NCI-H2107 (cell line): ENCODE measurements at places on chromosomes 6 and 20.

DNA sequence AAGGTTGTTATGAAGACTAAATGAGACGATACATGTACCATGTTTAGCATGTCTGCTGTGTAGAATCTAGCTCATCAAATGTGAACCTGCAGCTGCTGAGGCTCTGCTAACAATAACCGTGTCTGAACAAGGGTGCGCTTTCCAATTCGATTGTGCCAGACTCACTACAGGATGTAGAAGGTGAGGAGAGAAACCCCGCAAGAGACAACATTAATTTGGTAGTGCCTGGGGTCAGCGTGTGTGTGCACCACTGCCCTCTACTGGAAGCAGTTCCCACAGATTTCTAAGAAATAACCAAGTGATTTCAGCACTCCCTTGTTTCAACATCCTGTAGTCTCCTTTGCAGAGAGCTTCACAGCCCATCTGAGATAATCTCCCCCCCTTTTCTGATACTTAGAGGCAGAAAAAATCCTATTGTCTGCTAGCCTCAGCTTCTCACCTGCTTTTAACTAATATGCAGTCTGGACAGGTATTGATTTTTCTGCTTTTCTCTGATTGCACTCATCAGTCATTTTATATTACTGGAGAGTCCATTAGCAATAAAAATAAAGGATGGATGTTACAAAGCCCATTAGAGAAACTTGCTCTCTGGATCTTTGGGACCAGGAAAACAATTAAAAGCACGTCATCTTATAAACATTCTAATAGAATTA is 96.7 kb upstream of the BACH2 start:
- DNase-seq = peak; percentile 51

GRCh38 chr6:152428126-152428525 is 209.0 kb downstream of the SYNE1 start:
- DNase-seq = no peak

GRCh38 chr20:46787991-46788762 is 78.7 kb downstream of the SLC2A10 start:
- DNase-seq = no peak

DNA sequence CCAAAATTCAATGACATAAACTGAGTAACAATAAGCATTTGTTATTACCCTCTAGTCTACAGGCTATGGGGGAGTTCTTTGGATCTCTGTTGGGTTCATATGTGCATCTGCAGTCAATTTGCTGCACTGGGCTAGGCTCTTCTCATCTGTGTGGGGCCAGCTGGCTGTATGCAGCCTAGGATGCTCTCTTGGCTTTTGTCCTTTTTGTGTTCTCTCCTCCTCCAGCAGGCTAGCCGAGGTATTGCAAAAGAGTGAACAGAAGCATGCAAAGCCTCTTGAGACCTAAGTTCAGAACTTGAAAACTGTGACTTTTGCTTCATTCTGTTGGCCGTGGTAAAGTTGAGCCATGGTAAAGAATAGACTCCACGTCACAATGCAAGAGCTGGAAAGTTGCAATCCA is 62.8 kb upstream of the FOXO3 start:
- DNase-seq = peak; percentile 9

- no peak for DNase-seq
Measured at GRCh38 chr6:155315516-155315871, 1.2 kb upstream of the TFB1M start.

- no peak for DNase-seq
Measured at GRCh38 chr20:56685879-56686278, 56.8 kb downstream of the TFAP2C start.

GRCh38 chr6:39654121-39654520 is 71.1 kb downstream of the KIF6 start:
- DNase-seq = no peak

DNA sequence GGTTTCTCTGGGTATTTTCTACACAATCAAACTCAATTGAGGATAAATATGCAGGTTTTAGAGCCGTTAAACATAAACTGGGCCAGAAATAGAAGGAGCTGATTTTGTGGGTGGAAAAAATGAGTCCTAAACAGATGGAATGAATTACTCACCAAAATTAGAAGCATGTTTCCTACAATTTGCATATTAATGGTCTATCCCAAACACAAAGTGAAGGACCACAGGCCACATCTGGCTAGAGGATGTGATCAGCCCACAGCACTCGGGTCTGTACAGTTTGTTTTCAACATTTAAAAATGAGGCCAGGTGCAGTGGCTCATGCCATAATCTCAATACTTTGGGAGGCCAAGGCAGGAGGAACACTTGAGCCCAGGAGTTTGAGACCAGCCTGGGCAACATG is 296.3 kb downstream of the PREX1 start:
- no peak for DNase-seq

- no peak for DNase-seq
Measured at GRCh38 chr20:41476013-41476441, 109.4 kb upstream of the EMILIN3 start.

DNA sequence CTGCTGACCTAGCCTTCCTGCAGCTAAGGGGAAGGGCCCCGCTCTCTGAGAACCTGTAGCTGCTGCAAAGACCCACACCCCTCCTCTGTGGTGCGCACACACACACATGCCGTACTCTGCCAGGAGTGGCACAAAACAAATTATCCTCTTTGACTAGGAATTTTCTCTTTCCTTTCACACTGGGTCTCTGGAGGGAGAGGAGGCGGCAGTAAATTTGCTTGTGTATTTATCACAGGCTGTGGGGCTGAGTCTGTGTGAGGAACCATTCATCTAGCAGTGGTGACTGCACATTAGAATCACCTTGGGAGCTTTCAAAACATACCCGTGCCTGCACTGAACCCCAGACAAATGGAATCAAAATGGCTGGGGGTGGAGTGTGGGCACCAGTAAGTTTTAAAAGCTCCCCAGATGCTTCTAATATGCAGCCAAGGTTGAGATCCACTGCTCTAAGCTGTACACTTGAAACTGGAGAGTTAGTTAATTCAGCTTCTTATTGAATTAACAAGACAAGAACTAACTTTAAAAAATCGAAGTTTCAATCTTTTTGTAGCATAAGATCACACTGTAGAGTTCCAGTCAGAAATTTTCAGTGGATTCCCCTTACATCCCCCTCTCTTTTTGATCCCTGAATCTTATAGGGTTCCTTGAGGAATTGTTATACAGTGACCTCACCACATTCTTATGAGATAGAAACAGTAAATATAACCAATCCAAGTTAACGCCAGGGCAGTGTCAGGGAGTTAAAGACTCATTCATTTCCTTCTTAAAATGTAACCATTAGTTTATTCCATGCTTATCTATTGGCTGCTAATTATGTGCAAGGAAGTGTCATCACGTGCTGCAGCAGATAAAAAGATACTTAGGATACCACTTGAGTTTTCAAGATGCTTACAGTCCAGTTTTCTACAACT is 29.8 kb upstream of the GMDS start:
- DNase-seq = no peak

DNA sequence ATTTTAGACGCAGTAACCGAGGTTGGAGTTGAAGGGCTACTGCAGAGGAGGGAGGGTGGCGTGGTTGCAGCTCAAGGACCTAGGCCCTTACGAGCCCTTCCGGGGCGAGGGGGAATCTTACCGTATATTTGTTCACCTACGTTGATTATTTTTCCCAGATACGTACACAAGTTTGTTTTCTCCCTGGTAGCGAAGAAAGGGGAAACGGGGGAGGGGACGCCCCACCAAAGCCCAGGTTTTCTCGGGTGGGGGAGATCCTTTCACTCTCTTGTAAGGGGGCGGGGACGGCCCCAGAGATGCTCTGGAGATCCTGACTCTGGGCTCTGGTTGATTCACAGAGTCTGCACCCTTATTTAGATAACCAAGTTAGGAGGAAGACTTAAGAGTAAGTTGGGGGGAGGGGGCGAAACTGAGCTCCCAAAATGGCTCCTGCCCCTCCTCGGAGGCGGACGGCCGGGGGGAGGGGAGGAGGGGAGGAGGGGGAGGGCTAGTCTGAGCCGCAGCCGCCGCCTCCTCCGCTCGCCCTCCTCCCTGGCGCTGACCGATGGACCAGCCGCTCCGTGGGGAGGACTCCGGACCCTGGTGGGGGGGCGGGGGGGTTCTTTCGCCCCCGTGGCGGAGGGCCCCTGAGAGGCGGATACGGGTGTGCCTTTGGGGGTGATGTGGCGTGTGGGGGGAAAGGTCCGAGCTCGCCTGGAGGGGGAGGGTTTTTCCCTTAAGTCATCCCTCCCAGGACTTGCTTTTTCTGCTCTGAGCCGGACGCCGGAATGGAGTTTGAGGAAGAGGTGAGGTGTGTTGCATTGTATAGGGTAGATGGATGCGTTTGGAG is 2.2 kb downstream of the BRD2 start:
- DNase-seq = peak; percentile 60

DNA sequence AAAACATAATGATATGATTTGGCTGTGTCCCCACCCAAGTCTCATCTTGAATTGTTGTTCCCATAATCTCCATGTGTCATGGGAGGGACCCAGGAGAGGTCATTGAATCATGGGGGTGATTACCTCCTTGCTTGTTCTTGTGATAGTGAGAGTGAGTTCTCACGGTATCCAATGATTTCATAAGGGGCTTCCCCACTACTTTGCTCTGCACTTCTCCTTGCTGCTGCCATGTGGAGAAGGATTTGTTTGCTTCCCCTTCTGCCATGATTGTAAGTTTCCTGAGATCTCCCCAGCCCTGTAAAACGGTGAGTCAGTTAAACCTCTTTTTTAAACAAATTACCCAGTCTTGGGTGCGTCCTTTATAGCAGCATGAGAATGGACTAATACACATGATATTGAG is 156.8 kb upstream of the PLCB4 start:
- DNase-seq = no peak

DNA sequence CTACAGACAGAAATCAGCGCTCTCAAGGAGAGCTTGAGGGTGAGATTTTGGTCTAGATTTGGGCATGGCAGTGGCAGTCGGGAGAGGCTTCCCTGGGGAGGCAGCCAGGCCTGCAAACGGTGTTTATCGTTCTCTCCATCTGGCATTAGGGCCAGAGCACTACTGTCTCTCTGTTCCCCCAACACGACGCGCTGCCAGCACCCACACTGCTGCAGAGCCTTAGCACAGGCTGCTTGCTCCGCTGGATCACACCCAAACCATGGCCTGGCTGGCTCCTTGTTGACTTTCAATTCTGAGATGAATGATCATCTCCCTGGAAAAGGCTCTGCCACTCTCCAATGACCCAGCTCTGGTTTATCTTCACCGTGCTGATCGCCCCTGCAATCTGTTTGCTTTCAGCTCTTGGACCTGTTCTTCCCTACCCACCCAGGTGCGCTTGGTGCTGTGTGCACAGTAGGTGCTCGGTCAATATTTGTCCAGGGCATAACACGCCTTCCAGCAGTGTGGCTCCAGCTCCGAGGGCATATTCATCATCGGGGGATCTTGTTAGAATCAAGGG is 106.1 kb downstream of the TFAP2C start:
- DNase-seq = no peak

GRCh38 chr20:50186151-50186885 is 4.3 kb upstream of the CEBPB start:
- DNase-seq = peak; percentile 87

- no peak for DNase-seq
Measured at GRCh38 chr6:105619971-105620741, 217.3 kb upstream of the PREP start.

- DNase-seq = no peak
Measured at GRCh38 chr6:3226042-3226441, 1.4 kb downstream of the TUBB2B start.

DNA sequence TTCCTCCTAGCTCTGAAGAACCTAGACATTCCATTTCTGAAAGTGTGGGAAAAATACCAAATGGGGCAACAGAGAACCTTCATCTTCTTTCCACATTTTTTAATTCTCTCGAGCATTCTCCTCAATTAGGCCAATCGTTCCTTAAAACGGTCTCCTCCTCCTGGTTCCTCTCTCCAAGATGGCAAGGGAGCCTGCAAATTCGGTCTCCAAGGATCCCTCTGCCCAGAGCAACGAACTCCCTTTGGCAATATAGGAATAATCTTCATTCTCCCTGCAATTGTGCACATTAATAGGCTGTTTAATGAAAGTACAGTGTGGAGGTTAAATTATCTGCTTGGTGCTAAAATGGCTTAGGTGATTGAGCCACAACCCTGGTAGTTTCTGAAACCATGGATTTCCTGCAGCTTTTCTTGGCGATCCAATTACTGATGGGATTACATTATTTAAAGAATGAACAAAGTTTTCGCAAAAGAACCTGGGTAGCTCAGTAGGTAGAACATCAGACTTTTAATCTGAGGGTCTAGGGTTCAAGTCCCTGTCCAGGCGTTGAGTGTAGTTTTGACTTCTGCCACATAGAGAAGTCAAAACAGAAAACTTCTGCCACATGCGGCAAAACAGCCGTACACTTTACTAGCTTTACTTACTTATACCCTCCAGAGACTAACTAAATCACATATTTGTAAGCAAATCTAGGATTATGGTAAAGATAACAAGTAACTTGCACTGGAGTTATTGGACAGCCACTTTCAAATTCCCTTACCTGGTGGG is 102.9 kb upstream of the ZNF184 start:
- no peak for DNase-seq

GRCh38 chr20:63290677-63291472 is 2.1 kb upstream of the COL20A1 start:
- peak; percentile 30 for DNase-seq

GRCh38 chr6:110593637-110594036 is 117.2 kb upstream of the SLC22A16 start:
- no peak for DNase-seq

GRCh38 chr20:25280051-25280573 is 32.2 kb downstream of the PYGB start:
- DNase-seq = no peak

DNA sequence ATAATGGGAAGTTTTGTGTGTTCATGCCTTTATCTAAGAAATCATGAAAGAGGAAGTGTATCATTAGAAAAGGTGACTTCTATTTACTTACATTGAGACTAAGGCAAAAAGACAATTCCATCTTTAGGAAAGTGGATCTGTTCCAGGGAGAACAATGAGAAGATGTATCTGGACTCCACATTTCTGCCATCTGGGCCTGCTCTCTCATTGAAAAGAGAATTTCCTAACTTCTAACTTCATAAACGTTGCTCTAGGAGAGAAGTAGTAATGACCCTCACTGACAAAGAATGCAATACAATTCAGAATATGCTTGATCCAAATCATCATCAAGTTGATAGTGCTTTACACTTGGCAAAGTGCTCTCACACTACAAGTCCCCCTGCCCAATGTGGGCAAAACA is 294.2 kb downstream of the OGFRL1 start:
- no peak for DNase-seq

DNA sequence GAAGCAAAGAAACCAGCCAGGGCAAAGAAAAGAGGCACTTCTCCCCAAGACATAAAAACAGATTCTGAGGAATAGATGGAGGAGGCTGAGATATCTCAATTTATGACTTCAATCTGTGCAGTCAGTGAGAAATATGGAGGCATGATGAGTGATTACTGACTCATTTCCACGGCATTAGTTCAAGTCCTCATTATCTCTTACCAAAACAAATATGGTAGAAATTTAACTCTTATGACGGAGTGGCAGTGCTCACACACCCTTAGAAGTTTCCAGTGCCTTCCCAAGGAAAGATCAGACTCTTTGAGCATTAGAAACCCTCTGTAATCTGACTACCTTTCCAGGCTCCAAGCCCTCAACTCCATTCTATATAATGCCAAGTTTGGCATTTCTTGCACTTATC is 364.1 kb downstream of the ARHGAP18 start:
- DNase-seq = no peak
